Adipose tissue (tissue), 3 donors: ENCODE measurements at places on chromosomes 3 and 15. TPM values are rescaled to one million over a fixed set of nuclear protein-coding genes. Genes with fewer than 3 reads are reported as not detected.

The DNAH12 gene
- polyA plus RNA-seq = under 0.01 TPM

The MAP6D1 gene
- polyA plus RNA-seq = 0.70 TPM

The ACP3 gene
- polyA plus RNA-seq = 1.7 TPM

The KLHL40 gene
- polyA plus RNA-seq = 0.41 TPM

The SSUH2 gene
- 0.10 TPM for polyA plus RNA-seq

The GPR27 gene
- 3.9 TPM for polyA plus RNA-seq

The SLC22A14 gene
- 0.11 TPM for polyA plus RNA-seq

The CP gene
- 11.6 TPM for polyA plus RNA-seq
